ENCODE measurements at places on chromosomes 13 and 19. TPM values are rescaled to one million over a fixed set of nuclear protein-coding genes. Genes with fewer than 3 reads are reported as not detected.

Gene CDX2
- not detected for total RNA-seq

Gene TEX29
- not detected for total RNA-seq

Gene TRAPPC2B
- 10.0 TPM for total RNA-seq

Gene ZNF726
- 2.1 TPM for total RNA-seq

Gene LILRA5
- total RNA-seq: not detected
